ENCODE measurements at places on chromosomes 2 and 18. TPM values are rescaled to one million over a fixed set of nuclear protein-coding genes. Genes with fewer than 3 reads are reported as not detected.

C1D gene
- polyA plus RNA-seq = 26.2 TPM

SLC66A2 gene
- polyA plus RNA-seq = 36.7 TPM

CD8B gene
- not detected for polyA plus RNA-seq

BABAM2 gene
- 26.9 TPM for polyA plus RNA-seq

ANKMY1 gene
- polyA plus RNA-seq = 2.8 TPM

LOXL3 gene
- polyA plus RNA-seq = 1.8 TPM

GNAL gene
- 0.31 TPM for polyA plus RNA-seq

YPEL5 gene
- 27.8 TPM for polyA plus RNA-seq

COL3A1 gene
- polyA plus RNA-seq = 0.06 TPM

GRCh38 chr18:26017929-26018328, 72.5 kb downstream of the SS18 start:
- DNase-seq = no peak

- no peak for DNase-seq
Measured at GRCh38 chr2:205086662-205087061, 541.4 kb downstream of the PARD3B start.

GRCh38 chr2:105321875-105322646, 7.5 kb downstream of the TGFBRAP1 start:
- DNase-seq = peak; percentile 52

GRCh38 chr2:95314964-95315611, 17.9 kb downstream of the KCNIP3 start:
- peak; percentile 58 for DNase-seq

DNA sequence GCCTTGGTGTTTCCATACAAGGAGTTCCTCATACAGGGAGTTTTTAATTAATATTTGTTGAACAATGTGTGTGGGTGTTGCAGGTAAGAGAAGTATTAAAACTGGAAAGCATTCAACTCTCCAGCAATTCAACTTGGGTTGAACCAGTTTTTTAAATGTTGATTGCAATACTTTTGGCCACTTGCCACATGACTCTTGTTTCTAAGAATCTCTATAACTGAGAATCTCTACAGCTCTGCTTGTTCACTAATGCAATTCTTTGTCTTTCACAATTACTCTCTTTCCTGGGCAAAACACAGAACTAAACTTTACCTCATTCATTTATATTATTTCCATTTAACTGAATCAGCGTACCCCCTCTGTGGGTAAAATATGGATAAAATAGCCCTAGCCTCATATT, 429.4 kb downstream of the ARHGAP15 start:
- DNase-seq = peak; percentile 36

DNA sequence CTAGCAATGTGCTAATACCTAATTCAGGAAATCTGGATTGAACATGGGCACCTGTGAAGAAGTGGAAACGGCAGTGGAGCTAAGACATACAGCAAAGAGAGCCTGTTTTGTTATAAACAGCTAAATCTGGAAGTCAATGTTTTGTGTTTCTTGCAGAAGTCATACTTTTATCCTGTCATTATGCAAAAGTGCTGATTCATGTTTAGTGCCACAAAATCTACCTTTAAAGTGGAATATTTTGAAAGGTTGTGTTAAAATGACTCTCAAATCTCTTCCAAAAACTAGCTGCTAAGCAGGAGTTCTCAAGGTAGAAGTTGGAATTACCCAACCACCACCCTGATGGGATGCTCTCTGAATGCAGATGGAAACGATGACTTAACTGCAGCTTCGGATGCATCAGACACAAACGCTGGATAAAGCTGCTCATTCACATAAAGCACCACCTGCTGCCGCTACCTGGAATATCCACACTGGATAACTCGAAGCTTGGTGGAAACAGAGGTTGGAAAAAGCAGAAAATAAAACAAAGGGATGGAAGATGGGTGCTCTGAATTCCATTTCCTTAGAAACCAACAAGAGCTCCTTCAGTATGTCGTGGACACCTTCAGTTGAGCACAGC, 132.6 kb upstream of the ZNF236 start:
- no peak for DNase-seq

DNA sequence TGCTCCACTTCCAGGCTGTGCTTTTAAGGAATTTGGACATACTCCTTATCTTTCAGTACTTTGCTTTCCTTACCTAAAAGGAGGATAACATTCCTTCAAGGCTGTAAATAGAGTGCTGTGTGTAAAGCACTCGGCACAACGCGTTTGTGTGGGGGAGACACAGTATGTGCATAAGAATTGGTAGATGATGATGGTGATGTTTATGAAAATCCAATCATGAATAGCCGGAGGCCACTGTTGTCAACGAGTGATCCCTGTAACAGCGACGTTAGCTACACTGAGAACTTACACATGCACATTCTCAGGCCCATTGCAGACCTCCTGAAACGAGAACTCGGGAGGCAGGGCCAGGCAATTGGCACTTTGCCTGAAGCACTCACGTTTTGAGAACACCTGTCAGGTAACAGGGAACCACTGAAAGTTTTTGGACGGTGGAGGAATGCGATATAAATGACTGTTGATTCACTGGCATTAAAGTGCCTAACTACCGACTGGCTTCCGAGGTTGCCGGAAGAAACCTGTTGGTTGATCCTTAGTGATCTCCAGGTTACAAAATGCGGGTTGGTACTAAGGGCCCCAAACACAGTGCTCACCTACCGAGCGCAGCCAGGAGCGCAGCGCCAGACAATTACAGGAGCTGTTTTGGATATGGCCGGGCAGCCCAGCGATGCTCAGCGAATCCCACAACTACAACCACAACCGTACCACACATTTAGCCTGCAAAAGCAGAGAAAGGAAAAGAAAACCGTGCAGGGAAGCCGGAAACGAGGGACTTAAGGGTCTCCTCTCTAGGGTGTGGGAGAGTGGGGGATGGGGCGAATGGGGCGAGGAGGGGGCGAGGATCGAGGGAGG, 1.0 kb upstream of the MAP4K4 start:
- DNase-seq = peak; percentile 46

DNA sequence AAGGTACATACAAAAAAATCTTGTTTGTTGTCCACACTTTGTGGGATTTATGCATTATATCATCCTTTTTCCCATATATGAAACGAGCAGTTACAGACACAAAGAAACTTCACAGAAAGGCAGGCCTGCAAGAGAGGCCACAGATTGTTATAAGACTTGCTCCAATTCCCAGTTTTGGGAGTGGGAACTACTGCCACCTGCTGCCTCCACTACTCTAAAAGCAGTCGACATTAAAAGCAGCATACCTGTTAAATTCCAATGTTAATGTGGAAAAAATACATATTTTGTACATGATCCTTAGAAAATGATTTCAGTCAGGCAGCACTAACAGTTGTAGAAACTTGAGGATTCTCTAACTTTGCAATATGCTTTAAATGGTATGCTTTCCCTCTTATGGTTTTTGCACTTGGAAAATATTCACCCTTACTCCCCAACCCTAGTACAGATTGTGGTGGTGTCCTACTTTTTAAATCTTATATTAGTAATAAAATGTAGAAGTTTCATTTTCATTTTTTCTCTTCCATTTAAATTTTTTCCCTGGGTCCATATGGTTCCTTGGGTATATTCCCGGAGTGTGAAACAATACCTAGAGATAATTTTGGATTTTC, 37.9 kb downstream of the SLC38A11 start:
- DNase-seq = no peak

GRCh38 chr18:37554399-37554787, 11.2 kb downstream of the CELF4 start:
- no peak for DNase-seq

- no peak for DNase-seq
Measured at GRCh38 chr18:49360582-49360981, 99.9 kb downstream of the DYM start.

DNA sequence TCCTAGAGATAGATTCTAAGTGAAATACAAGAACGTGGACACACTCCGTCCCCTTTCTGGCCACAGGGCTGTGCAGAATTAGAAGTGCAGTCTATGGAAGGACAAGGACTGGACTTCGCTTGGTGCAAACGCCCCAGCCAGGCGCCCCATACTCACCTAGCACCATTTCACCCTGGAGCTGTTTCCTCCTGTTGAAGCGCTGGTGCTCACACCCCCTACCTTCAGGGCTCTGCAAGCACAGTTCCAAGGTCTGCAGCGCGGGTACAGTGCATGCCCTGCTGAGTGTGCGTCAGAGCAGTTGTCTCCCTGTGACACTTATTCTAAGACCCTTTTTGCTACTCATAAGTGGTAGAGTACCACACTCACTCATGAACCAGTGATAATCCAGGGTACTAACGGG, 3.0 kb downstream of the HPCAL1 start:
- peak; percentile 32 for DNase-seq

- DNase-seq = no peak
Measured at GRCh38 chr18:74251297-74252038, 40.3 kb downstream of the CYB5A start.

DNA sequence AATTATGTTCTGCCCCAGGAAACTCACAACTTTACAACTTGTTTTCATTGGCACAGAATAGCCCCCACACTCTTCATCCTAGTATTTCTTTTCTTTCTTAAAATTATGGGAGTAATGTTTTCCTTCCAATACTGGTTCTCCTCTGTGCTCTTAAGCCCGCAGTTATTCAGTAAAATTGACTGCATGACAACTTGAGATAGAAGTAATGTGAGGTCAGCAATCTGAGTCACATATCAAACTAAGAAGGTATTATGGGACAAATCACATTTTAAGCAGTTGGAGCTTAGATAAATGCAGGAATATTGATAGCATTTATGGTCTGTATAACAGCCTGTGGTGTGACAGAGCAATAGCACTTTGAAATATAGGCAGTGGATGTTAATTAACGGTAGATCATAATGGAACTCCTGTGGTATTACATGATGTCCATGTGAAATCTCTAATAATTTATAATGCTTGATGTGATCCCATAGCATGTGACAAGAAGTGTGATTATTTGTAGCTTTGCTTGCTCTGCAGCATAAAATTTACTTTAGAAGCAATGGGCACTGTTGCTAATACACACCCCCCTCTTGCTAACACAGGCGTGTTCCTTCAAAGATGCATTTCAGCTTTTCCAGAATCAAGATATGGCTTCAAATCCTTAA, 351.4 kb upstream of the CDH20 start:
- no peak for DNase-seq

DNA sequence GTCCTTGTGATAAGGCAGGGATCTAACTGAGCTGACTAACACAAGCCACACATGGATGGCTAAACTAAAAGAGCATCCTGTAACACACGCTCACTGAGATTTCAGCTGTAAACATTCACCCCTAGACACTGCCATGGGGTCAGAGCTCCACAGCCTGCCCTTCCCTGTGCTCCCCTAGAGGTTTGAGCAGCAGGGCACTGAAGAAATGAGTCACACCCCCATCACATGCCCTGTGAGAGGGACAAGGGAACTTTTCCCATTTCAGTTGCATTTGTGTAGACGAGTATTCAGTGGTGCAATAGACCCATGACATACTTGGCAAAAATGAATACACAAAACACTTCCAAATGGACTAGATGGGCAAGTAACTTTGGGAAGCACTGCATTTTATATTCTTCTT, 402.4 kb upstream of the LRRTM1 start:
- no peak for DNase-seq

GRCh38 chr2:9805435-9806297, 37.6 kb upstream of the TAF1B start:
- no peak for DNase-seq

DNA sequence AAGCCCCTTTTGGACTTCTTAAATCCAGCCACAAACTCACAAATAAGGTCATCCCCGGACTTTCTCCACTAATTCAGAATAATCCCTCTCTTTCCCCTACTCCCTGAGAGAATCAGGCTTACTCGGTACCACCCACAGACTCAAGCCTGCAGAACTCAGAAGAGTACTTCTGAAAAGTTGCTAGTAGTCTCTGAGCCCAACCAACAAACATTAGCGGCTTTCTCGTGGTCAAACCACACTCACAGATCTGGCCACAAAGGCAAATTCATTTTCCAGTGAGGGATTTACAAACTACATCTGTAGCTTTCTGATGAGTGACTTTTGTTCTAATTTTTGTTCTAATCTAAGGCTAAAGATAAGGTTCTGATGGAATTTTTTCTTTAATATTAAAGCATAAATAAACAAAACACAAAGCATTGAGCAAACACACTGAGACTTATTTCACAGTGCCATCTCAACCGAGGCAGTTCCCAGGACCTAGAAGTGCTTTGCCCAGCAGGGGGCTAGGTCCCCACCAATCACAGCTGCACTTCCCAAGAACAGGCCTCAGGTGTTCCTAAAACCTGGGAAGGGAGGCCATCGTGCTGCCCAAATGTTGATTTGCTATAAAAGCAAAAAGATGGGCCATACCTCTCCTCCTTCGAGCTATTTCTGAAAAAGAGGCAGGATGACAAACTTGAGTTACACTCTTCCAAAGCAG, 110.7 kb downstream of the COLEC12 start:
- DNase-seq = no peak

DNA sequence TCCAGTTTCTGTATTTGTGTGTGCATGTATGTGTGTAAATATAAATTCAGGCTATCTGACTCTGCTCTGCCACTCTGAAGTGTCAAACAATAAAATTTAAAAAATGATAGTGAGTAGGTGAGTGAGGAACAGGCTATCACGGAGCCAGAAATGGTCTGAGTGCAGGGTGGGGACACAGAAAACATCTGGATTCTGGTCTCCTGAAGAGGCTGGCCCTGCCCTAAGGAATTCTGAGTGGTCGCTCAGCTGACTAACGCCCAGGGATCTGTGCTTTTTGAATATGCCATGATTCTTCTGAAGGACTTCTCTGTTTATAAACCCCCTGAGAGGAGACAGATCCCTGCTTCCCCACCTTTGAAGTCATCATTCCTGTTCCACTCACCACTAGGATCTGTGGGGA, 353.9 kb upstream of the GYPC start:
- DNase-seq = no peak

- DNase-seq = no peak
Measured at GRCh38 chr2:174588463-174588862, 9.1 kb downstream of the WIPF1 start.

DNA sequence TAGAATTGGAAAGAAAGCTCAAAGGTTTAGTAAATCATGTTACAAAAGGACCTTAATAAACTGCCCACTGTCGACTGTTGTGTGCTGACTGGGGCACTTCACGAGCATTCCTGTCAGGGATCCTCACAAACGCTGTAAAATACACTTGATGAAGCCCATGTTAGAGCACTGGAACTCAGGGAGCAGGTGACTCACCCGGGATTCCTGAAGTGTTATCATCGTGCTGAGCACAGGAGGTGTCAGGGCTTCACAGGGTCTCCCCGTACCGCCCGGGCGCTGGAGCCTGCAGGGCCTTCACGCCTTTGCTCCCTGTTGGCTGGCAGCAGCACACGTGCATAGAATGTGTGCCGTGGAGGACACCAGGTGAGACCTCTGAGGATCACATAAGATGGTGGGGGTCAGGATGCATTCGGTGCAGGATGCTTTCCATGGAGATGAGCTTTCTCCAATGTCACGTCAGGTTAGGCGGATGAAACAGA, 187.3 kb downstream of the SNTG2 start:
- no peak for DNase-seq

DNA sequence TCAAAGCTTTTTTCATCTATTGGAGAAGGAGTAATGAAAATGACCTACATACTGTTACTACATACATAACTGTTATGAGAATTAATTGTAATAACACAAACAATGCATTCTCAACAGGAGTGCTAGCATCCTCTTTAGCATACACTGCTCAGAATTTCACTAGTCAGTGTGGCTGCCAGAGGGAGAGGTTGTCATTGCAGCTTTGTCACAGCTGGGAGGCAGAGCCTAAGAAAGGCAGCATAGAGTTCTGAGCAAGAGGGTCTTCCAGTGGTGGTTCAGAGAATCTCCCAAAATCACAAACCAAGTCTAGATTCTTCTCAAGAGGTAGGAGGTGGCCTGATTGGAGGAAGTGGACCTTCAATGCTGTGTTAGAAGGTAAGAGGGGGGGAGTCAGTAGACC, 286.7 kb upstream of the CYRIA start:
- no peak for DNase-seq
